Brain pericyte (primary cell): ENCODE measurements at places on chromosomes 6 and 20.

- DNase-seq, result no peak
These were observed 44.4 kb upstream of the NEDD9 start for GRCh38 chr6:11276911-11277274.

GRCh38 chr6:43254138-43254817, 11.0 kb downstream of the TTBK1 start:
- no peak for DNase-seq

DNA sequence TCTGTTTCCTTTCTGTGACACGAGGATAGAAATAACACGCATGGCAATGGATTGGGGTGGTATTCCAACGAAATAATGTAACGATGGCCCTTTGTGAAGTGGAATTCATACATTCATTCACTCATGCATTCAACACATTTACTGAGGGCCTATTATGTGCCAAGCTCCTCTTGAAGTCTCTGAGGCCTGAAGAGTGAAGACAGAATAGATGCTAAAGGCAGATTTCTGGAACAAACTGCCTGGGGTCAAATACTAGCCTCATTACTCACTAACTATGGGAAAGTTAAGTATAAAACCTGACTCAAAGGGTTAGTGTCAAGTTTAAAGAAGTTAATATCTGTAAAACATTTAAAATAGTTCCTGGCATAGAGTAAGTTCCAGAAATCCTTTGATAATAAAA, 279.6 kb upstream of the SULF2 start:
- DNase-seq, result no peak

- DNase-seq, result no peak
These were observed 581.4 kb upstream of the MMS22L start for GRCh38 chr6:97864366-97864765.

GRCh38 chr6:53009056-53009455, 14.0 kb upstream of the GSTA4 start:
- DNase-seq, result no peak

DNA sequence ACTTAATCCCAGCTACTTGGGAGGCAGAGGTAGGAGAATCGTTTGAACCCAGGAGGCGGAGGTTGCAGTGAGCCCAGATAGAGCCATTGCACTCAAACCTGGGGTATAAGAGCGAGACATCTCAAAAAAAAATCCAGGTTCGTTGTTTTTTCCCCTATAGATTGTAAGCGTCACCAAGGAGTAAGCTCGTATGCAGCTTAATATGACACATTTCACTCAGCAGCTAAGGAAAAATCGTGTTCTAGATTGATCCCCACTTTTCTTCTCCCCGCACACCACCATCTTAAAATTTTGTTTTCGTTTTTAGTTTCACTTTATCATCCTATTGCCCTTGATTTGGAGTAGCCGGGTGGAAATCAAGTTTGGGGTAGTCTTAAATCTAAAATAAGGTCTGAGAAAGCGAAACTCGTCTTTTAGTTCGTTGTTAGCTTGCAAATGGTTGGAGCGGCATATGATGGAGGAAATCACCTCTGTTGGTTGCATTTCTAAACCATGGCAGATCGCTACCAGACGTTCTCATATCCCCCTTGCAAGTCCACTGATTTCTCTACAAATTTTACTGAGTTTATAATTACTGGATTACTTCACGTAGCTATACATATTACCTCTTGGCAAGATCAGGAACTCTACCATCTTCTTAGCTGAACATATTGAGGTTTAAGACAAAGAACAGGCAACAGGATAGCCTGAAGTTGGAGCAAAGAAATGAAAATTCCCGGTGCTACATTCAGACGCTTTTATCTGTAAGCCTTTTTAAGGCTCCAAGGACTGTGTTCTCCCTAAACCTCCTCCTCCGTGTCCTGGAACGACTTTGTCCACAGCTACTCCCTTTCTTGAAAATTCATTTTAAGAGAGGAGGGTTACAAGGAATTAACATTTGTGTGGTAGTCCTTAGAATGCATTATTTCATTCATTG, 91.1 kb upstream of the BTN3A2 start:
- DNase-seq, result no peak

DNA sequence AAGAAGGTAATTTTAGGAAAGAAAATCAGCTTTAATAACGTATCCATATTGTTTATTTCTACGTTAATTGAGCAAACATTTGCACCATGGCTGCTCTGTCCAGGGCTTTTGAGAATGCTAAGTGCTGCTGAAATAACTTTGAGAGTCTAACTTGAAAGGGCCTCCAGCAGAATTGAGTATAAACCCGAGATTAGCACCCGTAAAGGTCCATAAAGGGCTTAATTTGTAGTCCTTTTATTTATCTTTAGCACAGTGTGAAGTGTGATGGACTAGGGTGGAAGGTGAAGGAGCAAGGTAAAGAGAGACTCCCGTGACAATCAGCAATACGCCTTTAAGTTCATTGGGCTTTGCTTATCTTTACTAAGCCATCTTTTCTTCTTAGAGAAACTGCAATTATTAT, 77.7 kb upstream of the SUPT3H start:
- DNase-seq, result no peak

GRCh38 chr6:1377526-1377925, 11.8 kb upstream of the FOXF2 start:
- no peak for DNase-seq

GRCh38 chr20:14861028-14861699, 523.8 kb upstream of the FLRT3 start:
- no peak for DNase-seq

GRCh38 chr20:5282561-5282960, 34.2 kb downstream of the PROKR2 start:
- DNase-seq, result no peak

- DNase-seq, result no peak
These were observed 20.4 kb downstream of the VNN1 start for GRCh38 chr6:132693478-132693877.

- DNase-seq, result no peak
These were observed 67.2 kb upstream of the PTGIS start for GRCh38 chr20:49635166-49635565.

GRCh38 chr6:17851720-17852161, 135.7 kb downstream of the KIF13A start:
- no peak for DNase-seq

DNA sequence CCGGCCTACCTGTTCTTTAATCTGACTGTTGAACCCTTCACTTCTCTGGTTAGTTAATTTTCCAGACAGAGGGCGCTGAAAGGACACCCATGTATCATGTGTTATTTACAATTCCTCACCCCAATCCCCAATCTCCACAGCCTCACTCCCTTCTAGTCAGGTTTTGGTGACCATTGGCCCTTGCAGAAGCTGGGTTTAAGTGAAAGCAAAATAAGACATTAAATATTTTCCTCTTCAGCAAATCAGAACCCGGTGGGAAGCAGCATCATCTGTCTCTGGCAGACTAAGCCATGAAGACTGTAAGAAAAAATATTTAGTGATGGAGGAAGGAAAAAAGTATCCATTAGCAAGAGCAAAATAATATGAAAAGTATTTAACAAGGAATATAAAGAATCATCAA, 9.4 kb upstream of the HLA-DQA1 start:
- DNase-seq, result no peak

DNA sequence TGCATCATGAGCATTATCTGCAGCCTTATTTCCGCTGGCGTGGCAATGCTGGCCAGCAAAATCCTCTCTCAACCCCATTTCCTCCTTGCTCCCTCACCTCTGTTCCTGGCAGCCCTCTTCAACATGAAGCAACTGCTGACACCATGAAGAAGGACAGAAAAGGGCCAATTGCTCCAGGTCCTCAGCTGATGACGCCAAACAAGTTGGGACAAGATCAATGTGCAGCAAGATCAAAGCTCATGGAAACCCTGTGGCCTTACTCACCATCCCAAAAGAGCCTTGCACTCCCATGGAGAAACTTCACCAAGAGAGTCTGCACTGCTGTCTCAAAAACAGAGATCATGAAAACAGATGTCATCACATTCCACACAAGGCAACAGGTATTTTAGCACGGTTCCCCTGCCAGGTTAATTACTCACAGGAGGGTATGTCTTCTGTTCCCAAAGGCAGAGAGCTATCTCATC, 7.4 kb downstream of the GFOD1 start:
- DNase-seq, result no peak

DNA sequence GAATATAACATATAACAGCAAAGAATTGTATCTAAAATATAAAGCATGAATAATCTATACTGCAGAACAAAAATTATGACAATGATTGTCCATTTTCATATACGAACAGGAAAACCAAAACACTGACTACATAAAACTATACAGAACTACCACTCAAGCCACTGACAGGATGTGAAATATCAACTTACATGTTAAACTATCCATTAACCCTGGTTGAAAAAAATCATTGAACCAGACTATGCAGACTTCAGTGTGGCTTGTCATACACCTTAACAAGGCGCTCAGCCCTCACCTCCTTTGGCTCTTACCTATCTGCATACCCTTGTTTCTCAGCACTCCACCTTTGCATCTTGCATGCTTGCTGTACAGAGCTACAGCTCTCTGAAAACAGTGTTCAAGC, 34.9 kb downstream of the ASCC3 start:
- no peak for DNase-seq

DNA sequence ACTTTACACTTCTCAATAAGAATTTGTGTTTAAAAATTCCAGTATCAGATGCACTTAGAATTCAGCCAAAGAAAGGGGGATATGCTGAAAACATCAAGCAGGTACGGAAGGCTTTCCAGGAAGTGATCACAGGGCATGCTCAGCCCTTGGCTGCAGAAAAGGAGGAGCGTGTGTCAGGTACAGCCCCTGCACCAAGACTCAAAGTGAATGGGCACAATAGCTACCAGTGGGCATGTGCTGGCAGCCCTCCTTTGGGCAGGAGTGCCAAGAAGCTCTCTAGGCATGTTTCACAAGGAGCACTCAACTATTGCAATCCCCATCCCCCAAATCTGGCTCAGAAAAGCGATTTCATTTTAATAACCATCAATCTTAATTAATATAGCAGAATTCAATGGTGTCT, 298.8 kb downstream of the GMDS start:
- DNase-seq, result no peak

DNA sequence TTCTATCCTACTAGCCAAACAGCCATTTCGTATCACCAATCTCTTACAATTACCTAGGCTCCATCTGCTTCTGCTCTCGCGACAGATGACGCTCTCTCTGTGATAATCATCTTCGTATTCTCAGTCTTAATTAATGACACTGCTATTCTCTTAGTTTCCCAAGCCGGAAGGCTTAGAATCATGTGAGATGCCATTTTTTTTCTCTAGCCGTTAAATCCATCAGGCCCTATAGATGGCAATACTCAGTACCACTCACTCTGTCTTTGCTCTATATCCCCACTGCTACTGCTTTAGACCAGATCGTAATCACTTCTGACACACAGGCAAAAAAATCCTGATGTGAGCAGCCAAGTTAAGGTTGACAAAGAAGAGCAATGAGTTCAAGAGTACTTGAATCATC, 2.1 kb upstream of the THEMIS start:
- DNase-seq, result no peak

- DNase-seq, result no peak
These were observed 131.1 kb downstream of the PXDC1 start for GRCh38 chr6:3620389-3620788.

DNA sequence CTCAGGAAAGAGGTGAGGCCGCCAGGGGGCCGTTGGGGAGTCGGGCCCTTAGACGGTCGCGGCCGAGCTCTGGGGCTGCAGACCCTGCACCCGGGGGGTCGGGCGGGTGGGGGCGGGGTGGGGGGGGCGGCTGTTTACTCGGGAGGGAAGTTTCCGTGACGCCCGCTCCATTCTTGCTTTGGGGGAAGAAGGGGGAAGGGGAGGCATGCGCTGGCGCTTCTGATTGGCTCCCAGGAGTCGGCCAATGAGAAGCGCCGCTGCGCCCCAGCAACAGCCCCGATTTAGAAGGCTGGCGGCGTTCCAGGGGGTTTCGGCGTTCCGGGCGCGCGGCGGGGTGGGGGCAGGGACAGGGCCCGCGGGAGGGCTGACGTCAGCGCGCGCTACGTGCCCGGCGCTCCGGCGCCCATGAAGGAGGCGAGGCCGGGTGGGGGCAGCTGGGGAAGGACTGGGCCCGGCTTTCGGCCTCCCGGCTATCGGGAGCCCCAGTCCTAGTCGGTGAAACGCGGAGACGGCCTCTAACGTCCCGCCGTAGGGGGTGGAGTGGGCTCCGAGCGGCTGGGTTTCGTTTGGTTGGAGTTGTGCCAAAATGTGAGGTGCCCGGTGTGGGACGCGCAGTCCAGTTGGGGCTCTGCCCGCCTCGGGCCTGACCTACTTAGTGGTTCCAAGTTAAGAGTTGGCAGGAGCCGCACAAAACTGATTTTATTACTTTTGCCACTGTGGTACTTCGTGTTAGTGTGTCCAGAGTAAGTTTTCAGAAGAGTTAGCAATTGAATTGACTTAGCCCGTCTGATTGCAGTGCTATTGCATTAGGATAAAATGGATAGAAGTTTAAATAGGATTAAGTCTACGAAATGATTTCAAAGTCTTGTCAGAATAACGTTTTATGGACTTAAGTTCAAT, 1.1 kb downstream of the PNRC1 start:
- DNase-seq, result peak; percentile 80

DNA sequence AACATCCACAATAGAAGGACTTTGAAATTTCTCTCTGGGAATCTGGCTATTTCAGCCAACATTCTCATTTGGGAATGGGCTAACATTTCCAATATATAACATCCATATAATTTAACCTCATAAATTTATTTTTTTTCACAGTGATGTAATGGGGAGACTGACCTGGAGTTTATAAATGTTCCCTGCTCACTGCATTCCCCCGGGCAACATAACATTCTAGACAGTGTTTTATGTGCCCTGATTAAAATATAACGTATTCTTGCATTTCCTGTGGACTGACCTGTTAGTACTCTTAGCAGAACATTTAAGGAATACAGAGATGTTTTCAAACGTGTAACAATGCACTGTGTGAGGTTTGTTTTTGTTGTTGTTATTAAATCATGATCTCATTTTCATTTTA, 20.9 kb downstream of the TSHZ2 start:
- no peak for DNase-seq

DNA sequence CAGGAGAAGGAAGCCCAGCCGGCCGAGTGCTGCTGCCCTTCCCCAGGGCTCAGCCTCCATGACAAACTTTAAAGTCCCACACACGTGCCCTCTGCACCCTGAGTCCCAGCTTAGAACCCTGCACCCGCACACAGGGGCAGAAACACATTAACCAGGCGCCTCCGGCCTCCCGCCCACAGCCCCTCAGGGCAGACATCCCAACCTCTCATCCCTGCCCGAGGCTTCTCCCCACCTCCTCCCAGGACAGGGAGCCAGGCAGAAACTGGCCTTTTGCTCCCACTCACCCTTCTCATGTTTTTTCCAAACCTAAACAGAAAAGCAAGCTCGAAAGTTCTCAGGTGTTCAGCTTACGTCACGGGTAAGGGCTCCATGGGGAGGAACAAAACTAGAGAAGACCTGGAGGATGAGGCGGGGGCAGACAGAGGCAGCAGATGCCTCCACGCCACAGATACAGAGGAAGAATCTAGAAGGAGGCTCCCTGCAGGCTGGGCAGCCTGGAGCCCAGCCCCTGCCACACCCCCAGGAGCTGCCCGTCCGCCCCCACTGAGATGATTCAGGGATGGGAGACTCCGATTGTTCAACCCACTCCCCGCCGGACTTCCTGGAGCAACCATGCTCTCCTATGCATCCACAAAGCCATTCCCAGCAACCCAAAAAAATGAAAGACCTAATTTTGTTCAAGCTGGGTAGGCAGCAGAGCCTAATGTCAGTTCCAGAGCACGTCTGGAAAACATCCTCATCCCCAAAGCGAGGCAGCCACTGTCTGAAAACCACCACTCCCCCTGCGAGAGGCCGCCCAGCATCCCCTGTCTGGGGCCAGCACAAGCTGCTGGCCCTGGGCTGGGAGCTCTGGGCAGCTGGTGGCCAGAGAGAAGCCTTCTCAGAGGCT, 8.8 kb downstream of the KCNQ2 start:
- no peak for DNase-seq
